ENCODE measurements at places on chromosomes 16 and 17. TPM values are rescaled to one million over a fixed set of nuclear protein-coding genes. Genes with fewer than 3 reads are reported as not detected.

DNA sequence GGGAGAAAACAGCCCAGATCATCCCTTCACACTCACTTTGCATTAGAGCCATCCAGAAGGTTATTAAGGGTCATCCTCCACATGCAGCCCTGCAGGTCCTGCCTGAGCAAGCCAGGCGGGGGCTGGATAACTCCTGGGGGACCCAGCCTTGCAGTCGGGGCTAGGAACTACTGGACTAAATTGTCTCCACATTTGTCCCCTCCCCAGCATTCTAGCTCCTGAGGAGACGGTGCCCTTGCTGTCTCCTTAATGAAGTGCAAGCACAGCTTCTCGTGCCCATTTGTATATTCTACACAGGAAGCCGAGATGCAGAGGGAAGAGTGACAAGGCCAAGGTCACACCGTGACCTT lies 185.2 kb downstream of the C16orf95 start:
- no peak for DNase-seq

GRCh38 chr16:81581107-81581506 lies 136.5 kb downstream of the CMIP start:
- DNase-seq: no peak

GRCh38 chr17:75764711-75765421 lies at the start of gene GALK1:
TSS of gene GALK1 (minus strand) at chr17:75765192. CDS start at chr17:75765136, 56 bp downstream.
- DNase-seq: no peak

GRCh38 chr16:1823821-1824220 lies 2.8 kb downstream of the HAGH start:
- DNase-seq: no peak

GRCh38 chr16:72854267-72854959 lies 193.5 kb downstream of the ZFHX3 start:
- DNase-seq: no peak

DNA sequence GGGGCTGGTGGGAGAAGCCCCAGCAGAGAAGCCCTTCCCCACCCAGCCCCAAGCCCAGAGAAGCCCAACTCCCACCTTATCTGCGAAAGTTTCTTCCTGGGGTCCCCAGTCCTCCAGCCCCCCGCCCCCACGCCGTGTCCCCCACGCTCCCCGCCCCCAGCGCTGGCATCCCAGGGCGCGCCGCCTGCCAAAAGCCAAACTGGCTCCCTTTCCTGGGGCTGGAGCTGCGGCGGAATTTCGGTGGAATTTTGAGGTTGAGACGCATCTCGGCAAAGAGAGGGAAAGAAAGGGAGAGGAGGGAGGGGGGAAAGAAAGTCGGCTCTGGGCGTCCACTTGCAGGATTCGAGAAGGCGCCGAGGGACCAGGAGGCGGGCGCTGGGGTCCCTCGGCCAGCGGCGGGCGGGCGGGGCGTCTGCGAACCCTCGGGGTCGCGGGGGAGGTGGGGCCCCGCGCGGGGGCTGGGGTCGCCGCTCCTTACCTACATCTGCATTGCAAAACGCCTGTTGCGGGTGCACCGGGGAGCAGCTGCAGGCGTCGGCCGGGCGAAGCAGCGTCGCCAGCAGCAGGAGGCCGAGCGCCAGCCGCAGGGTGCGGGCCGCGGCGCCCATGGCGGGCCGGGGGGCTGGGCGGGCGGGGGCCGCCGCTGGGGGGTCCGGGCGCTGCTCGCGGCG lies 571 bp downstream of the TIMP2 start:
- DNase-seq: no peak

The LRRC46 gene
- 2.8 TPM for polyA plus RNA-seq

DNA sequence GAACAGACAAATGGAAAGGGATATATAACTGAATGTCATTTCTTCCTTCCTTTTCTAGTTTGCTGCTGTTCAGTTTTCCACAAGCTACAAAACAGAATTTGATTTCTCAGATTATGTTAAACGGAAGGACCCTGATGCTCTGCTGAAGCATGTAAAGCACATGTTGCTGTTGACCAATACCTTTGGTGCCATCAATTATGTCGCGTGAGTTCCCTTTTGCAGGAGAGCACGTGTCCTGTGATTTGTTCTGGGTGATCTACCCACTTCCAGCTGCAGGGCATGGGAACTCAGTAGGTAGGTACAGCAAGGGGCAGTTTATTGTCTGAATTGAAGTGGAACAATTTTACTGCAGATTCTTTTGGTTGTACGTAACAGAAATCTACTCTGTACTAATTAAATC lies 8.8 kb downstream of the ITGAL start:
- DNase-seq: no peak

The G6PC1 gene
- polyA plus RNA-seq: 7.0 TPM

The SLC35G6 gene
- polyA plus RNA-seq: 0.10 TPM

The MPP3 gene
- polyA plus RNA-seq: 6.3 TPM
